NCI-H774 (cell line): ENCODE measurements at places on chromosomes 16 and 17.

- no peak for DNase-seq
Observed at GRCh38 chr17:77061669-77062068, 79.1 kb upstream of the SEC14L1 start.

DNA sequence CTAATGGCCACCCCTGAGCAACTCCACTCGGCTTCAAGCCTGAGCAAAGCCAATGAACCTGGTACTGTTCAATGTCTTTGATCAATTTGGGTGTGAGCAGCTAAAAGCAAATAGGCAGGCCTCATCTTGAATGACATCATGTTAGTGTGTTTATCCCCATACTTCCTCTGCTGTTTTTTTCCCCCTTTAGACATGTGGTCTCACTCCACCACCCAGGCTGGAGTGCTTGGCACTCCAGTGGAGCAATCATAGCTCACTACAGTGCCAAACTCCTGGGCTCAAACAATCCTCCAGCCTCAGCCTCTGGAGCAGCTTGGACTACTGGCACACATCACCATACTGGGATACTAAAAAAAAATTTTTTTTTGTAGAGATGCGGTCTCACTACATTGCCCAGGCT is 75.4 kb downstream of the ARHGAP17 start:
- DNase-seq = no peak

- DNase-seq = no peak
Observed at GRCh38 chr16:85709766-85710585, 21.2 kb upstream of the GINS2 start.

- DNase-seq = no peak
Observed at GRCh38 chr16:88014954-88015805, 63.9 kb downstream of the BANP start.

DNA sequence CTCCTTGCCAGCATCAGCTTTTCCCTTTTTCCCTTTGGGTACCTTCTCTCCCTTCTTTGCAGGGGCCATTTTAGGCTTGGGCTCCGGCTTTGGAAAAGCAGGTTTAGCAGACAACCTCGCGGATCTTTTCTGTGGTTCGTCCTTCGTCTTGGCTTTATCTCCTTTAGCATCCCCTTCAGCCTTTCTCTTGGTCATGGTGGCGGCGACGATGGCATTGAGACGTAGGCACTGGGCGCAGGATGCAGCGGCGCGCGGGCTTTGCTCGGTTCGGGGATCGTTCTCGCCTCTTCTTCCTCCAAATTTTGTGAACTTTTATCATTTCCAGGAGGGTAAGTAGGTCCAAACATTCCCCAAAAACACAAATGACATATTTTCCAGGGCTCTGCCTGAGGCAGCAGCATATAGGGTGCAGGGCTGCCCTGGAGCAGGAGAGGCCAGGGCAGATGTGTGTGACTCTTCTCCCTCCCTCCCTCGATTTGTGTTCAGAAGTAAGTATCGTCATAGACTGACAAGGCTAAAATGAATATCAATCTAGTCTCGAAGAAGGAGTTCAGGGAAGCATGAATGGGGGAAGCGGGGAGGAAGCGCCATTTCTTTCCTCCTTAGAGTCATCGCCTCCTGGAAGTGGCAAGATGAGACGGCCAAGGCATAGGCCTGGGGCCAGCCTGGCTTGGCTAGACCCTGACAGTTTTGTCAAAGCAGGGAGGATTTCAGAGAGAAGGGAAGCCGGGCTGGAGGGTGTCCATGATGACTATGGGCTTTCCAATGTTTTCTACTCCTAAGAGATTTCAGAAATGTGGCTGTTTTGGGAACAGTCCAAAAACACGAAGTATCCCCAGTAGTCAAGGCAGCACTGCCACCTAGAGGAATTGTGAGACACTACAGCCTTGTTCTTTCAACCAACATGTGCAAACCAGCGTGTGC is 13.2 kb downstream of the CHCT1 start:
- peak; percentile 80 for DNase-seq

GRCh38 chr16:72796222-72796621 is 251.7 kb downstream of the ZFHX3 start:
- DNase-seq = no peak

DNA sequence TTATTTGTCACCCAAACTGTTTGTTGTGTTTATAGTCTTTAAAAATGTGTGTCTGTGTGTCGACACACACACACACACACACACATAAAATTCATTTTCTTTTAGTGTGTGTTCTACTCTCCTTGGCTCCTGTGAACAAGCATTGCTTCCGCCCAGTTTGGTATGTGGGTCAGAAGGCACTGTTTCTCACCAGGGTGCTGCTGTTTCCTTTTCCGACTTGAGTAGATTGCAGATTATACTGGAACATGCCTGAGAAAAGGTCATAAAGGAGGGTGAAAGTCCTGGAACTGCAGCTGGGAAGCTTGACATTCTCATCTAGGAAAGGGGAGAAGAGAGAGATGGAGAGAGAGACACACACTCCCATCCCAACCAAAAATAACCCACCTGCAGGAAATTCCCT is 330.3 kb downstream of the BCAS3 start:
- no peak for DNase-seq

GRCh38 chr17:59002848-59003247 is 103.8 kb downstream of the TRIM37 start:
- DNase-seq = no peak

DNA sequence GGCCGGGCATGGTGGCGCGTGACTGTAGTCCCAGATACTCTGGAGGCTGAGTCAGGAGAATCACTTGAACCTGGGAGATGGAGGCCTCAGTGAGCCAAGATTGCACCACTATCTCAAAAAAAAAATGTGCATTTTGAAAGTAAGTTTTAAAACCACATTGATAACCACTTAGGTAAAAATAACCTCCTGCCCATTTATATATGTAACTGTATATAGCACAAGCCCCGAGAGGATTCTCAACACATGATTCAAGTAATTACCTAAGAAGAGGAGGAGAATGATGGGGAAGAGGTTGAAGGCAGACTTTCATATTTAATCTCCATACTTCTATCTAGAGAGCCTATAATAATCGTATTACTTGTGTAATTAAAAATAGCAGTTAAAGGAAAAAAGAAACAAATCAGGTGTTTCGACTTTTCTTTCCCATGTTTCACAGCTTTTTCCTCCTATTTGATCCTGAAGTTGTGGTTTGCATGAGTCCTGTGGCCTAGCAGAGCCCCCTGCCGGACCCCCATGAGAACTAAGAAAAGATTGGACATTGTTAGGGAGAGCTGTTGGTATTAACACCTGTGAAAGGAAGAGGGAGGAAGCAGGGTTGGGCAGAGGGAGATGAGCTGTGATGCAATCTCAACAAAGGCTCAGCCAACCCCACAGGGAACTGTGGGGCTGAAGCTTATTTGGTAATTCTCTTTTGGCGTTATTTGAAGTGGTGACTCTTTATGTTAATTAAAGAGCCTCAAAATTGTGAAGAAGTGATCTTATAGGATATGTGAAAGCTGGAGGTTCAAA is 22.1 kb downstream of the PMFBP1 start:
- DNase-seq = no peak

GRCh38 chr16:86490859-86491639 is 19.3 kb upstream of the FOXF1 start:
- DNase-seq = no peak

DNA sequence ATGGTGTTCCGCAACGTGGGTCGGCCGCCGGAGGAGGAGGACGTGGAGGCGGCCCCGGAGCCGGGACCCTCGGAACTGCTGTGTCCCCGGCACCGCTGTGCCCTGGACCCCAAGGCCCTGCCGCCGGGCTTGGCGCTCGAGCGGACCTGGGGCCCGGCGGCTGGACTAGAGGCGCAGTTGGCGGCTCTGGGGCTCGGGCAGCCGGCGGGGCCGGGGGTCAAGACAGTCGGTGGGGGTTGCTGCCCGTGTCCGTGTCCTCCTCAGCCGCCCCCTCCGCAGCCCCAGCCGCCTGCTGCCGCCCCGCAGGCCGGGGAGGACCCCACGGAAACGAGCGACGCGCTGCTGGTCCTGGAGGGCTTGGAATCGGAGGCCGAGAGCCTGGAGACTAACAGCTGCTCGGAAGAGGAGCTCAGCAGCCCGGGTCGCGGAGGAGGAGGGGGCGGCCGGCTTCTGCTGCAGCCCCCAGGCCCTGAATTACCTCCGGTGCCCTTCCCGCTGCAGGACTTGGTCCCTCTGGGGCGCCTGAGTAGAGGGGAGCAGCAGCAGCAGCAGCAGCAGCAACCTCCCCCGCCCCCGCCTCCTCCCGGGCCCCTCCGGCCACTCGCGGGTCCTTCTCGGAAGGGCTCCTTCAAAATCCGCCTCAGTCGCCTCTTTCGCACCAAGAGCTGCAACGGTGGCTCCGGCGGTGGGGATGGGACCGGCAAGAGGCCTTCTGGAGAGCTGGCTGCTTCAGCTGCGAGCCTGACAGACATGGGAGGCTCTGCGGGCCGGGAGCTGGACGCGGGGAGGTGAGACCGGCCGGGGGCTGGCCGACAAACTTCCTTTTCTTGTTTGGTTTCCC is 821 bp downstream of the SOCS7 start:
- peak; percentile 9 for DNase-seq

DNA sequence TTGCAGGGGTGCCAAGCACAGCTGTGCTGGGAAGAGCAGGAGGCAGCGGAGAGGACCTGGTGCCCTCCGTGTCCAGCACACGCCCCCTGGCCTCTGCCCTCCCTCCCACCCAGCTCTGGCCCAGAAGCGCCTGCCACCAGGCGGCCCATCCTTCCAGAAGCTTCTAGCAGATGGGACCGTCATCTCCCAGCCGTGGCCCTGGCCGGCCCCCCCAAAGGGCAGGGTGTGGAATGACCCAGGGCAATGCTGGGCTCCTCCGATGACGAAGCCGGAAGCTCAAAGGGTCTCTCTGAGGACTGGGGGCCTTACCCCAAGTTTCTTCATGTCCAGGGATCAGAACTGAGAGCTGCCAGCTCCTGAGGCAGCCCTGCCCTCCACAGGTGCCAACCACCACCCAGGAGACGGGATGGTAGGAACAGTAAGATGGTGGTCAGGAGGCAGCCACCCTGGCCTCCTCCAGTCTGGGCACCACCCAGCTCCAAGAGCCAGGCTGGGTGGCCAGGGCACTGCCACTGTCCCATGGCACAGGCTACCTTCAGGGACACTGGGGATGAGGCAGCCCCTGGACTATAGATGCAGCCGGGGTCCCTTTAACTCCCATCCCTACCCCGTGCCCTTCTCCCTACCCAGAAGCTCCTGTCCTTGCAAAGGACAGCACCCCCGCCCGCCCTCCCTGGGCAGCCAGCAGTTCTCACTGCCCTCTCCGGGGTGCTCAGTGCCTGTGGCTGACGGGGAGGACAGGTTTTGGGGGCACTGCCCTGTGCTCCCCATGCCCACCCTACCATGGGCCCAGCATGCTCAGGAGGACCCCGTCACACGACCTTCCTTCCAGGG is 6.5 kb upstream of the CDH15 start:
- DNase-seq = no peak

DNA sequence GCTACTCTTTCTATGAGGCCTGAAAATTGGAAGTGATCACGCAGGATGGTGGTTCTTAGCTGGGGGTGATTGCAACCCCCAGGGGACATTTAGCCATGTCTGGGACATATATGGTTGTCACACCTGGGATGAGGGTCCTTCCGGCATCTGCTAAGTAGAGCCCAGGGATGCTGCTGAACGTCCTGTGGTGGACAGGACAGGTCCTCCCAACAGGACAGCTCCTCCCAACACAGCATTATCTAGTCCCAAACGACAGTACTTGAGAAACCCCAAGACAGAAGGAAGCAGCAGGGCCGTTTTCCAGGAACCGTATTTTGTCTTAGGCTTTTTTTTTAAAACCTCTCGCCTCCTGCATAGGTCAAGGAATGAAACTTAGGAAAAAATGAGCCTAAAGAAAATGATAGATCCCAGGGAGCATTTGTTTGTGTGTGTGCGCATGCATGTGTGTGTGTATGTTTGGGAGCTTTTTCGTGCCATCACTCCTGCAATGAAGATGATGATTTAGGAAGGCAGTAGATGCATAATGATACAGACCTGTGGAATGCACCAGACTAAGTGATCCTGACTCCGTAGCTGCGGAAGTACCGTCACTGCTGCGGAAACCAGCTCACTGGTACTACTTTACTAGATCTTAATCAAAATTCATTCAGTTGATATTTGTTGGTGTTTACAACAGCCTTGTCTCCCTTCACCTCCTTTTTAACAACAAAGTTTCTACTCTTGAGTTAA is 118.2 kb downstream of the SNX29 start:
- DNase-seq = no peak

- DNase-seq = no peak
Observed at GRCh38 chr16:4938683-4939030, 1.7 kb upstream of the PPL start.

DNA sequence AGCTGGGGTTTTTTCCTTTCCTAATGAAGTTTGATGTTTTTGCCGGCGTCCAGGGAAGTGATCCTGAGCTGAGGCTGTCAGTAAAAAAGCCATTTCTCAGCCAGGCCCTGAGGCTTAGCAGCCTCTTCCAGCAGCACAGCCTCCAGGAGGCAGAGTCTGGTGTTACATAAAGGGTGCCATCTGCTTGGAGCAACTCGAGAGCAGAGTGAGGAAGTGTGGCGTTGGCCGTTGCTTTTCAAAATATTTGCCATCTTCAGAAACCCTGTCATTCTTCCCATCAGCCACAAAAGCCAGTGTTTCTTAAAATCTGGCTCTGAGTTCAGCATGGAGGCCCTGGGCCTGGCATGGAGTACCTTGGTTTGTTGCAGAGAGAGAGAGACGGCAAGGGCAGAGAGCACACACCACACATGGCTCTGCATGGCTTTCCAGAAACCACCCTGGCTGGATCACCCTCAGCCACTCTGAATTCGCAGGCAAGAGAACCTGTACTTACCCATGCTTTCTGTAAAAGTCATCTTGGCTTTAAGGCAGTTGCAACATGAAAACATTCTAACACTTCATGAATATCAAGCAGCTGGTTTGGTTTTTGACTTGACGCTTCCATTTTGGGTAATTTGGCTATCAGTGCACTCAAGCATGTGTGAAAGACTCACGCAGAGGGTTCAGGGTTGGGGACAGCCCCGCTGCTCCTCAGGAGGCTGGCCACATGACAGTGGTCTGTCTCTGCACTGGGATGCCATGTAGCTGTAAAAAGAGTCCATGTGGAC is 21.0 kb downstream of the PMM2 start:
- DNase-seq = no peak

DNA sequence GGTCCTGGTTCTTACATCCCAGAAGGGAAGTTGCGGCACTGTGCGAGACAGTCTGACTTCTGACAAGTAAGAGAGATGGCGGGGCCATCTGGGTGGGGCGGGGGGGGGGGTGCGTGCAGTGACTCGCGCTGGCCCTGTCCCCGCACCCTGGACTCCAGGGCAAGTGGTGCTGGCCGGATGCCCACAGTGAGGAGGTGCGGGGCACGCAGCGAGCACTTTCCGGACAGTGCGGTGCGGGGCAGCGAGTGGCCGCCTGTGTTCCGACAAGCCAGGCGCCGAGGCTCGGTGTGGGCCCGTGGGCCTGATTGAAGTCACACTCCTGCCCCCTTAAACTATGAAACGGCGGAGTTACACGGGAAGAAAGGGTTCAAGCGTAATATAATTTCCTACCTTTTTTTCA is 106.4 kb downstream of the BANP start:
- no peak for DNase-seq

DNA sequence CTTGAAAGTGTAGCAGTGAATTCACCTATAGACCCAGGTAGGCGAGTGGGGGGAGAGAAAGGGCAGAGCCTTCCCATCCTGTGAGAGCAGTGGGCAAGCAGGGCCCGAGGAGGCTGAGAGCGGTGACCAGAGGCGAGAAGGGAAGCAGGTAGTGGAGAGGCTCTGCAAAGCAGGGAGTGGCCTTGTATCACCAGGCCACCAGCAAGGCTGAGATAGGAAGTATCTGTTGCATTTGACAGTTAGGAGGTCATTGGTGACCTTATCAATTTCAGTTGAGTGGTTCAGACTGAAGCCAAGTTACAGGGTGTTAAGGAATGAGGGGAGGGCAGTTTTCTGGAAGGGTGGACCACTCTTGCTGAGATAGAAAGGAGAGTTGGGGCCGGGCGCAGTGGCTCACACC is 10.7 kb upstream of the HSD3B7 start:
- DNase-seq = no peak
